Stimulated activated CD8-positive, alpha-beta memory T cell treated with anti-CD3 and anti-CD28 coated beads, Interleukin-7, amount 100 ng/mL, for 48 hours (primary cell): ENCODE measurements at places on chromosomes 2 and 18.

DNA sequence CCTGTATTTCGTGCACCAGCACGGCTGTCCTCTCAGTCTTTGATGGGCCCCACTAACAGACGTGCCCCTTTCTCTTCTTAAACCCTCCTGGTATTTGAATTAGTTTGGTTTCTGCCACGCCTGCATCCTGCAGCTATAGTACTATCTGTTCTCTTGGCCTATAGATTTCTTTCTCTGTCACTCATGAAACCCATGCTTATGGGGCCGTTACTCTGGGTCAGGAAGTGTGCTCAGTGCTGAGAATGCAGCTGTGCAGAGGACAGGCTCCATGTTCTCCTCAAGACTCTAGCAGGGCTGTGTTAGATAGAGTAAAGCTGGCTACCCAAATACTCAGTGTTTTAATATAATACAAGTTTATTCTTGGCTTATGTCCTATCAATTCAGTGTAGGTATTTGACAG, 180.0 kb downstream of the INSIG2 start:
- no peak for DNase-seq

DNA sequence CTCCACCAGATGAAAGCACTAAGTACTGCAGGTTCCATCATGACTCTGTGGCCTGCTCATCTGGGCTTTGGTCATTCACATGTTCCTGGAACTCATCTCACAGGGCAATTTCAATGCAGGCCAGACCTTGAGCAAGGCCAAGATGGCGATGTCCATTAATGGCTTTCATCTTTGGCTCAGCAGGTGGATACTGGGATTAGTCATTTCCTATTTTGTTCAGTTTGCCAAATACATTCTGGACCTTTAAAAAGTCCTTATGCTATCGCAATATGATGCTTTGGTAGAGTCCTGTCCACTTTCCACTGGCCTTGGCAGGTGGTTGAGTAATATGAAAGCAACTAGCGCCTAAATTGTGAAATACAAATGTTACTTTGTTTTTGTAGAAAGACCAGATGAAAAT, 170.1 kb upstream of the REV1 start:
- DNase-seq, result no peak

- no peak for DNase-seq
These were observed 10.3 kb upstream of the ZBTB7C start for GRCh38 chr18:48419277-48420022.

DNA sequence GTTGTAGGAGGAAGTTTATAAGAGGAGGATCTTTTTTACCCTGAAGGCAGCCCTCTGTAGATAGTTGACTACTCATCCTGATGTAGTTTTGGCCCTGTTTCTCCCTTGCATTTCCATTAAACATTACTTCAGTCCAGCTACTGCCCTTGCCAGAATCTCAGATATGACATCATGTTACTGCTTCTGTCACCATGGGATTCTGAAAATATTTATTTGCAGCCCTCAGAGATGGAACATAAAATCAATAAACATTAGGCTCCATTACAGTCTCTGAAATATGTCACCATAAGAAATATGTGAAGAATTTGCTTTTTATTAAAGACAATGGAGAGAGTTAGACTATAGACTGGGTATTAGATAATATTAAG, 68.7 kb upstream of the STK39 start:
- DNase-seq, result no peak

DNA sequence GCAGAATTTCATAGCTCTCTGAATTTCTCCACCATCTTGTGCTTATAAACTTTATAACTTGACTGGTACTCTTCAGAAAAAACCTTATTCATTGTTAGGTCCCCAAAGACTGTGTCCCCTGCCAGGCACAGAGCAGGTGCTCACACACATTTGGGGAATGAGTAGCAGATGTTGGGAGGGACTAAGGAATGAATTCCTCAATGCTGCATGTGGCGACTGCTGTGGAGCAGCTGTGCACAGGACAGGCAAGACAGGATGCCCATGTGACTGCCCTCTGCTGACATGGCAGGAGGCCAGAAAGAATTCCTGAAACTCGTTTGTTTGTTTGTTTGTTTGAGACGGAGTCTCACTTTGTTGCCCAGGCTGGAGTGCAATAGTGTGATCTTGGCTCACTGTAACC, 122.3 kb upstream of the ITGA6 start:
- no peak for DNase-seq

GRCh38 chr2:85355521-85355920, 952 bp downstream of the ELMOD3 start:
- no peak for DNase-seq

- DNase-seq, result no peak
These were observed 69.2 kb upstream of the ARL4C start for GRCh38 chr2:234565842-234566619.

DNA sequence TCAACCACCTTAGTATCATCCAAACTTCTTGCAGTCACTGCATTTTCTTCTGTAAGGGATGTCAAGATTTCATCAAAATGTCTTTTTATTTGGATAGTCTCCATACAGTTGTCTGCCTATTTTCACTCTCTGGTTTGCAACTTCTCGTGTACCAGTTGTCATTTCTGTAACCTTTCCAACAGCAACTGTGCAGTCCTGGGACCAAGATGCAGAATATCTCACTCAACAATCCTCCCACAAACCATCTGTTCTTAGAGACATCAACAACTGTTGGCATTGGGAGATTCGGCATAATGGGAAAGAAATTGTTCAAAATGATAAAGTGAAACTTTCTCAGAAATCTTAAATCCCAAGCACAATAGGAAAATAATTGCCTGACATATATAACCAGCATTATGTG, 933.6 kb upstream of the SLC39A10 start:
- no peak for DNase-seq

DNA sequence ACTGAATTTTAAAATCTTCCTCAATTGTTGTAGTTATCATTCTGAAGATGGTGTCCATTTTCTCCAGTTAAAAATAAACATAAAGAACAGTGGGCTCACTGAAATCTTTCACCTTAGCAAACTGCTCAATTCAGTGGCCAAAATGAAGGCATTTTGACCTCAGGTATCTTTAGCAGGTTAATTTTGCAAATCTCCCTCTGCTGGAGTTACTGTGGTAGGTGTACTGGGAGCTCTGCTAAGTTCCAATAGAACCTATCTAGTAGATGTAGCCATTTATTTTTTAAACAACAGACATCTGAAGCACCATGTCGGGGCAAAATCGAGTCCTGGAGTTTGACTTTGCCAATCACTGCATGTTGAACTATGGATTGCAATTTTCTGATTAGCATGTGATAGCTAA, 177.1 kb downstream of the IRS1 start:
- no peak for DNase-seq

DNA sequence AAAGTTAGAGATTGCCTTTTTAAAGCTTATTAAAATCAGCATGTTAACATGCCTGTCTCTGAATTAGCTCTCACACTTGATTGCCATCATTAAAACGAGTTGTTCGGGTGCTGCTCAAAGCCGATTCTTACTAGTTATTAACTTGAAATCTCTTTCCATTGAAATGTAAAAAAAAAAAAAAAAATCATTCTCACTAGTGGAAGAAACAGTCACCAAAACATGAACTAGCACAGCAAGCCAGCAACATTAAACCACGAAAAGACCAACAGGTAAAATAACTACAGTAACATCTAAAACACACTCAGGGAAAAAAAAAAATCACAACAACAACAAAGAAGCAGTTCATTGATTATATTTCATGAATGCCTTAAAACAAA, 264.5 kb downstream of the MEIS1 start:
- no peak for DNase-seq

DNA sequence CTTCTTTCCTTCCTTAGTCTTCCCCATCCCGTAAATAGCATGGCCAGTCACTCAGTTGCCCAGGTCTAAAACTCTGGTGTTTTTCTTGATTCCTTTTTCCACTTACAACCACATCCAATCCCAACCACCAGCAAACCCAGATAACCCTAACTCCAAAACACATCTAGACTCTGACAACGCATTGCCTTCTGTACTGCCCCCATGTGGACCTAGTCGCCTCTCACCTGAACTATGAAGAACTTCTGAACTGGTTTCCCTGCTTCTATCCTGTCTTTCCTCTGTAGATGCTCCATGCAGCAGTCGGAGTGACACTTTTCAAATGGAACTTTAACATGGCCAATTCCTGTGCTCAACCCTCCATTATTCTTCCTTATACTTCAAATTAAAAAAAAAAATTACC, 26.5 kb downstream of the ST6GAL2 start:
- no peak for DNase-seq

DNA sequence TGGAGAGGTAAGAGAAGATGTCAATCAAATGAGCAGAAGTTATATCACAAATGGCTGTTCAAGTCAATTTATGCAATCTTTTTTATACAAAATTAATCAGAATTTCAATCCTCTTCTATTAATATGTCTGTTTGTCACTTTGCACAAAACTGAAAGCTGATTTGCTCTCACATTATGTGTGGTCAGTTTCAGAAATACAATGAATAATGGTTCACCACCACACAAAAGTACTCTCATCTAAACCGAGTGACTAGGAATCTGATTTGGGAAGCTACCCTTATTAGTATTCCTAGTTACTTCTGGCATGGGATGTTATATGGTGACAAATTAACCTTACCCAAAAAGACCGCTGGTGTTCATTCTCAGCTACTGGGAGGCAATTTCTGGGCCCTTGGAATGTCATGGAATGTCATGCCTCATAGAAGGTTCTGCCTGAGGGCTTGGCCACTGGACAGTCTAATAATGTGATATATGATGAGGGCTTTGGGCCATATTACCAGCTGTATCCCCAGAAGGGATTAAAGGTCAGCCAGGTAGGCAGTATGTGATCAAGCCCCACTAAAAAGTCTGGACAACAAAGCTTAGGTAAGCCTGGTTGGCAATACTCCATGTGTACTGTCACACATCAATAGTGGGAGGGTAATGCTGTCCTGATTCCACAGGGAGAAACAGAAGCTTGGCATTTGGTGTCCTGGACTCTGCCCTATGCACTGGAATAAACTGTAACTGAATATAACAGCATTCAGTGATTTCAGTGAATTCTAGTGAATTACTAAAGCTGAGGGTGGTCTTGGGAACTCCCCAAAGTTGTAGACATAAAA, 113.2 kb downstream of the PIGN start:
- DNase-seq, result no peak

DNA sequence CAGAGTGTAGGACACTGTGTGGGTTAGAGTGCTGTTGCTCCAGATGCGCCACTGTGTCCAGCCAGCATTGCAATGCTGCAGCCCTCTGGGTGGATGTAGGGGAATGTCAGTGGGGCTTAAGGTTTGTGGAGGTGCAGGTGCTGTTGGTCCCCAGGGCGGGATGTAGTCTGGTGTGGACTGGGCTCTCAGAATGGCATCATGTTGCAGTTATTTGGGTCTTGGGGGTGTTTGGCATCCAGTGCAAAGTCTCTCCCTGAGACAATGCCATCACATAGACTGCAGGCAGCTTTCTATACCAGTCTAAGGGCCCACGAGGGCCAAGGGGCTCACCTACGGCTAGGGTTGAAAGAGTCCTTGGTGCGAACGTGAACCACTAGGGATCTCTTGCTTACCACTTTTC, 275.3 kb downstream of the SOX11 start:
- no peak for DNase-seq

- no peak for DNase-seq
These were observed 54.2 kb upstream of the CTDP1 start for GRCh38 chr18:79625195-79625923.

GRCh38 chr2:219171231-219171651, 1.4 kb upstream of the SLC23A3 start:
- DNase-seq, result no peak

GRCh38 chr18:61062258-61062657, 271.0 kb upstream of the CDH20 start:
- DNase-seq, result no peak

DNA sequence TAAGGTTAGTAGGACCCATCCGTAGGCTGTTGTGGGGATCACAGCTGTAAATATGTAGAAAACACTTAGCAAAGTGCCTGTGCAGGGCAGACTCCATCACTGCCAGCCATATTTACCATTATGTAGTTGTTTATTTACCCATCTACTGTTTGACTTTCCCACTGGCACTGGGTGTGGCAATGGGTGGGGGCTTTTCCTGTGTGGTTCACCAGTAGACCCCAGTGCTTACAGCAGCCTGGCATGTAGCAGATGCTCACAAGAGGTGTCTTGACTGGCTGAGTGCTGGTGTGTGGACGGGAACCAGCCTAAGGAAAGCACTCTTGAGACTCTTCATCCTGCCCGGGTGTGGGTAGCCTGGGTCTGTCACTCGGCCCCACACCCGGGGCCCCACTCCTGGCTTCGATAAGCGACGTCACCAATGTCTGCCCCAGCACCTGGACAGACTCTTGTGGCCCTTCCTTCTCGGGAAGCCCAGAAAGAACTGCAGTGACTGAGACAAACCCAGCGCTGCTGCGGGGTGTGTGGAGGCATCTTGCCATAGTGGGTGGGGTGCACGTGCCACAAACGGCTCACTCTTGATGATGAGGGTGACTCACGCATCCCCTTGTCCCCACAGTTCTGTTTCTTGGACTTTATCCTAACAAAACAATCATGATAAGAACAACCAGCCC, 78.3 kb downstream of the HDAC4 start:
- DNase-seq, result peak; percentile 28

GRCh38 chr2:15640261-15640711, 48.6 kb downstream of the DDX1 start:
- DNase-seq, result no peak

GRCh38 chr2:223853425-223853837, 16.0 kb upstream of the AP1S3 start:
- no peak for DNase-seq

- DNase-seq, result peak; percentile 44
These were observed 48.1 kb upstream of the ARL4C start for GRCh38 chr2:234544659-234545611.

- DNase-seq, result no peak
These were observed 155.6 kb downstream of the CYP26B1 start for GRCh38 chr2:71992036-71992435.

DNA sequence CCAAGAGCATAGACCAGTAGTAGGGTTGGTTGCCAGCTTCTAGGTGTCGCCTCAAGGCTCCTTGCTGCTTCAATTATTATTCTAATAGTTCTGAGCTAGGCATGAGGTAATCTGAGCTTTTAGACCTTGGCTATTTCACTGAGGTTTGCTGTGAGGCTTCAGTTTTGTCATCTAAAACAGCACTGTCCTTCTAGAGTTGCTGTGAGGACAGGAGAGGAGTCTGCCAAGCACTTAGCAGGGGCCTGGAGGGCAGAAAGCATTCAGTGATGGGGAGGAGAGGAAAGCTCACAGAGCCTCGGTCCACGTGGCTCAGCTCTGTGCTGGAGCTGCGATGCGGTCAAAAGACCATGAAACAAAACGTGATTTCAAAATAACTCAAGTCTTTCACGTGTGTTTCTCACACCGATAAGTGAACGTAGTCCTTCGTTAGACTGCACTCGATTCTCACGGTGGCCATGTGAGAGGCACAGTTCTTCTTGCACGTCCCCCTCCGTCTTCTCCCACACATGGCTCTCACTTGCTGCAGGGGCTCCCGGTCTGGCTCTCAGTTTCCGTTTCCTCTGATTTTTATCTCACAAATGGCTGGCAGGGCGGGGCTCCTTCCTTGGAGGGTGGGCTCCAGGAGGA, 113.7 kb downstream of the B3GNT2 start:
- DNase-seq, result no peak

DNA sequence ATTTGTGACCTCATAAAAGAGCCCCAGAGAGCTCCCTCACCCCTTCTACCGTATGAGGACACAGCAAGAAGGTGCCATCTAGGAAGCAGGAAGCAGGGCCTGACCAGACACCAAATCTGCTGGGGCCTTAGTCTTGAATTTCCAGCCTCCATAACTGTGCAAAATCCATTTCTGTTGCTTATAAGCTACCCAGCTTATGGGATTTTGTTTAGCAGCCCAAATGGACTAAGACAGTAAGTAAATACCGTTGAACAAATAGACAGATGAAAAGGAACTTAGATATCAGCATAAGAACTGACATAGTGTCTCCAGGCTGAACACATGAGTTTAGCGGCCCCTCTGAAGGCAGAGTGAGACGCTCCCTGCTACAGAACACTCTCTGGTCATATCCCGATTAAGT, 130.9 kb downstream of the UXS1 start:
- DNase-seq, result no peak
